ENCODE measurements at places on chromosomes 11 and 22.

DNA sequence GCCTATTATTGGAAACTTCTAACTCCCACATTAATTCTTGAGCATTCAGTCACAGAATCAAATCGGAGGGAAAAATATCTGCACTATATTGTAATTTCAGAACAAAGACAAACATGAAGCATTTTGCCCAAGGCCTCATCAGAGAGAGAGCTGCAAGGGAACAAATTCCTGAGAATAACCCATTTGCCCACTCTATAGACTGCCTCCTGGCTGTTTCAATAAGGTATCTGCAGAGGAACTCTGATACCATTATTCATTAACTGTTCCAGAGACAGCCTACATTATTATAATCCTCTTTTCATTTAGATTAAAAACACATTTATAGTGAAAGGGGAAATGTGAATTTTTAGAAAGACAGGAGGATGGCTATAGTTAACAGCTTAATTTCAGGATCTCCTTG is 663.9 kb downstream of the DLG2 start:
- DNase-seq = no peak

- DNase-seq = no peak
These were observed 23.5 kb downstream of the TESMIN start for GRCh38 chr11:68727783-68728182.

- peak; percentile 36 for DNase-seq
These were observed 49.2 kb downstream of the DBX1 start for GRCh38 chr11:20110908-20111669.

DNA sequence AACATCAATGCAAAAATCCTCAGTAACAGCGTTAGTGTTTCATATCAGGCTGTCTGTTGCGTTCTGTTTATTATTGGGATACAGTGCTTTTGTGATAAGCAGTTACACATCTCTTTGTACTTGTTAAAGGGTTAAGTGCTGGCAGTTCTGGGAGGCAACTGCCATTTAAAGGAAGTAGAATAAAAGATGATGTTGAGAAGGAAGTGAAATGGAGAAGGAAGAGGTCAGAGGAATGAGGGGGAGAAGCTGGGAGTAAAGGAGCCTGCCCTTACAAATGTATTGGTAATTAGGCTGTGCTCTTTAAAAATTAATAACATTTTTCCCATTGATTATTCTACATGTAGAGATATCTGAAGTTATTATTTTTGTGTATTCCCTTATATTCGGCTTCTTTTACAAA is 674.7 kb downstream of the NTM start:
- DNase-seq = no peak

- DNase-seq = no peak
These were observed 350.5 kb downstream of the CNTN5 start for GRCh38 chr11:99371257-99371656.
